ENCODE measurements at places on chromosomes 4 and X.

- no peak for DNase-seq
Measured at GRCh38 chrX:148069759-148070503, 88.8 kb downstream of the FMR1NB start.

GRCh38 chr4:176207839-176208238, 12.5 kb upstream of the SPATA4 start:
- DNase-seq = no peak

GRCh38 chr4:98939892-98940298, 11.0 kb upstream of the EIF4E start:
- DNase-seq = no peak

GRCh38 chr4:54277691-54278090, 48.6 kb downstream of the PDGFRA start:
- no peak for DNase-seq

GRCh38 chr4:153679486-153679885, 4.6 kb upstream of the TLR2 start:
- DNase-seq = no peak

GRCh38 chr4:24856586-24856985, 56.3 kb downstream of the CCDC149 start:
- DNase-seq = no peak

GRCh38 chr4:4610672-4611071, 68.8 kb upstream of the STX18 start:
- no peak for DNase-seq

DNA sequence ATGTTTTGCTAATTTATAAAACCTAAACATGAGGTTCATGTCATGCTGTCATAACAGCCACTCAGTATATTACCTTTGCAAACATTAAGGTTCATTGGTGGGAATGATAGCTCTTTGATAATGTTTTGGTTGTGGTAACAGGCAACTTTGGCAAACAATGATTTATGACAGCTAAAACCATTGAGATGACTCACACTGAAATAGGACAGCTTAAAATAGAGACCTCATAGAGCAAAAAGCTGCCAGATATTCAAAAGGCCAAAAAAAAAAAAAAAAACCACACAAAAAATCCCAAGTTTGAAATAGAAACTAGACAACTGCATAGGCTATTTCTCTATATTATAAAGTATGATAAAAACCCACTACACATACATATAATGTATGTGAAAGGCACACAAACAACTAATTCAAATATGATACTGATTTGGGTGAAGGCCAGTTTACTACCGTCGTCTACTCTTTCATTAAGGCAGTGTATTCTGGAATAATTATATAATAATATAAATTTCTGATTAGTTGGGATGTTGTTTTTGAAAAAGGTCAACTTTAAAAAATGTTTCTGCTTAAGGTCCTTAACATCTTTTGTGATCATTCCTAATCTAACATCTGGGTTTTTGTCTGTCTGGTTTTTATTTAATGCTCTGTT, 646.0 kb upstream of the PITX2 start:
- DNase-seq = no peak

DNA sequence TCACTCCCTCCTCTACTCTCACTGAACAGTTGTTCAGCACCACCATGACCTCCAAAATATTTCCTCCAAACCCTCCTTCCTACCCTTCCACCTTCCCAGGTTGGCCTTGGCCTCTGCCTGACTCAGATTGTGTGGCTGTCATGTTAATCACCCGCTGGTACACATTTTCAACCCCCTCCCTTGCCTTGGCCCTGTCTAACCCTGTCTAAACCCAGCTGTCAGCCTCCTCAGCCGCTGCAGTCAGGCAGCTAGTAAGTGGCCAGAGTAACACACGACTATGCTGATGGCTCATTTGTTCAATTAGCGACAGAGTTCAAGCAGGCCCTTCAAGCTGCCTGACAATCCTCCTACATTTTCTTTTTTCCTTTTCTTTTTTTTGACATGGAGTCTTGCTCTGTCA, 18.0 kb downstream of the ING2 start:
- no peak for DNase-seq

GRCh38 chr4:76641758-76642157, 206.7 kb downstream of the SHROOM3 start:
- DNase-seq = no peak

DNA sequence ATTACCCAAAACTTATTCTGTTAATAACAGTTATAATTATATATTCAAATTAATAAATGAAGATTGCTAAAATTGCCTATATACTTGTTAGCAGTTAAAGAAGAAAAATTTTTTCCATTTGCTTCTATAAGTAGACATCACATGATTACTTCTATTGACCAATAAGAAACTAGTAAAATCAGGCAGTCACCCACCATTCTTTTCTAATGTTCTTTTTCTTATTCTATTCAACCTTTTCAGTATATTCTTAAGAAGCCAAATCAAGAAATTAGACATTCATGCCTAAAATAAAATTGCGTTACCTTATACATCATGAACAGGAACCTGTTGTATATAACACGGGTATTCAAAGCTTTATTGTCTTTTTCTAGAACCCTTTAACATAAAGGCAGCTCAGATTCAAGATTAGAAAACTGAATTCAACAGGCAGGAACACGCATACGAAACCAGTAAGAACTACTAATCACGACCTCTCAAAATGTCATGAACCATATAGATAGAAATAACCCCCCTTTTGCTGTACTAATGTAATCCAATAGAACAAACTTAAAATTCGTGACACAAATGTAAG, 568.1 kb upstream of the DIPK2B start:
- no peak for DNase-seq

GRCh38 chr4:37760840-37761239, 65.6 kb upstream of the PGM2 start:
- no peak for DNase-seq

- no peak for DNase-seq
Measured at GRCh38 chr4:48986654-48987164, 634 bp downstream of the CWH43 start.

DNA sequence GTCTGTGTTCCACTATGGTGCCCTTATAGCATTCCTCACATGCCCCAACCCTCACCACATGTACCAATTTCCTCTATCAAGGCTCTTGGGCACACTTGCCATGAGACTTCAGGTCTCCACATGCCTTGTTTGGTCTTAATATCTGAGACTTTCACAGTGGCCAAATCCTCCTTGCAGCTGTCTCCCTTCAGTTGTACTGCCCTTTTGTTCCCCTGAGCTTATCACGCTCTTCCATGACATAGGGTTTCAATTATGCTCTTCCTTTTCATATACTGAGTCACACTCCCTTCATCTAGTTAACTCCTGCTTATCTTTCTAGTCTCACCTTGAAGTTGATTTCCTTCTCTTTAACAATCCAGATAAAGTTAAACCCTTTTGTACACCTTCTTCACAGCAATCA, 212.9 kb downstream of the PDHA2 start:
- DNase-seq = no peak

DNA sequence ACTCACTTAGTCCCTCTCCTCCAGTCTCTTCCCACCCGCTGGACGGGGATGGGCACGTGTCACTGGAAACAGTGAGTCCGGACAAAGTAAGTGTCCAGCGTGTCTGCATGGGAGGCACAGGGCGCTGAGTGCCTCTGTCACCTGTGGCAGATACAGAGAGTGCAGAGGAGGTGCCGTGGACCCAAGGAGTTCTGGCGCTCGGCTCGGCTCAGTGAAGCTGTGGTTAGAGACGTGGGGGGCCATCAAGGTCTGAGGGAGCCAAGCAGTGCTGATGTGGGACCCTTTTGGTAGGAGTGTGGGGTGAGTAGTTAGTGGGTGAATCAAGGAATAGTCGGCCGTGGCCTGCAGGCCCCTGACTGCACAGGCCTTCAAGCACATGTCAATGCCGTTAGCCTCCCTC, 40.1 kb upstream of the MSANTD1 start:
- DNase-seq = no peak

GRCh38 chr4:166435449-166435848, 562.4 kb downstream of the TLL1 start:
- no peak for DNase-seq

- no peak for DNase-seq
Measured at GRCh38 chrX:46838486-46838870, 1.6 kb downstream of the RP2 start.

GRCh38 chr4:82704156-82704555, 94.4 kb downstream of the SCD5 start:
- DNase-seq = no peak

DNA sequence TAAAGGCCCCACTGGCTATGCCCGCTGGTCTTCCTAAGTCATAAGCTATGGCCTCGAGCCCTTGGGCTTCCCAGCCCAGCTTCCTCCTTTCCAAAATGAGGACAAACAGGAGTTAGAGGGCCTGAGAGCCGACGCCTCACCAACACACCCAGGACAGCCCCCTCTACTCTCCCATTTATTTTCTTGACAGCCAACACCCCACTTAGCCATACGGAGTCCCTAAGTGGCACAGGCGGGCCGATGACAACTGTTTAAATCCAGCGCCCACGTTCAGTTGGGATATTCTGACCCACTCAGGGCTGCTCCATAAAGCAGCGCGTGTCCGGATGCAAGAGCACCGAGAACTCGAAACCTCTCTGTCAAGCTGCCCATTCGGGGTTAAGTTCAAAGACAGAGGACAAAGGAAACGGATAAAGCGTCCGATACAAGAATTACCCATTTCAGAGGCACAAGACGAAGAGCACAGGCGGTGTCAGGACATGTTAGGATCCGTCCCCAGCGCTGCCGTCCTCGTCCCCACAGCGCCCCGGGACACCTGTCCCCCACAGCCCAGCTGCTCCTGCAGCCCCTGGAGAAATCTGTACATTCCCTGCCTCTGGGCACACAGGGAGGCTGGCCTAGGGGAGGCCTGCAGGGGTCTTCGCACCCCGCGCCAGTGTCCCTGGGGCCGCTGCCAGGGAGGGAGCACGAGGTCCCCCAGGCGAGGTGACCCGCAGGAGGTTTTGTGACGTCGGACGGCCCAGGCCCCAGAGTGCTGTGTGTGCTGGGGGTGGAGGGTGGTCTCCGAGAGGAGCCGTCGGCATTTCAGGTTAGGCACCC, 1.2 kb downstream of the PRKX start:
- no peak for DNase-seq

DNA sequence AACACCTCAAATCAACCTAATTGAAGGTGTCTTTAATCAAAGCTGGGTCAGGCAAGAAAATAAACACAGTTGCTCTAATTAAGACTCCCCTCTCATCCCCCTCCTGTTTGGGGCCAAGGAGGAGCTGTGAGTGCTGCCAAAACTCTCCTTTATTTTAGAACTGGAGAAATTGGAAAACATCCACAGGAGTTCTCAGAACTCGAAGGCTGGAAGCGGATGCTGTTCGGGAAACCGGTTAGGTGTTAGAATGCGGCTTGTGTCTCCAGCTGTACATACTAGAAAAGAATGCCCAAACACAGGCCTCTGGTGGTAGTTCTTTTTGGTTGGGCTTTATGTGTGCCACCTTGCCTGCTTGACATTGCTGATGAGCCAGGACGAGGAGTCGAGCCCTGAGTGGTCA, 118.2 kb downstream of the GPR143 start:
- no peak for DNase-seq

GRCh38 chr4:181331214-181331613, 912.0 kb upstream of the TENM3 start:
- DNase-seq = no peak

GRCh38 chr4:7806338-7807090, 133.1 kb downstream of the AFAP1 start:
- no peak for DNase-seq

DNA sequence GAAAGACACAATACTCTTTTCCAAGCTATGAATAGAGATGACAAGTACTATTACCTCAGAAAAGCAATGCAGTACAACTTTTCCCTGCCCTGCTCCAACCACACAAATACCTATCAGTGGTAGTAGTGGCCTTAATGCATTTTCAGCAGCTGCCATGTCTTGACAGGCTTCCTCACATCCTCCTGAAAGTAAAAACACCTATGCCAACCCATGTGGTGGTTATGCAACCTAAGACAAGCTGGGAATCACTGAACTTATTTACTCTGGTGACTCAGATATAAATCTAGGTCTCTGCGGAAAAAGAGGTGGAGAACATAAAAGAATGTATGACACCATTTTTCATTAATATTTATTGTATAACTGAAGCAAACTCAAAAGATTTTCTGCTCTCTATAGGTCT, 14.5 kb downstream of the WDFY3 start:
- DNase-seq = no peak

- DNase-seq = no peak
Measured at GRCh38 chrX:13101441-13102139, 57.2 kb upstream of the FAM9C start.

GRCh38 chr4:156892805-156893204, 78.8 kb downstream of the PDGFC start:
- DNase-seq = no peak

DNA sequence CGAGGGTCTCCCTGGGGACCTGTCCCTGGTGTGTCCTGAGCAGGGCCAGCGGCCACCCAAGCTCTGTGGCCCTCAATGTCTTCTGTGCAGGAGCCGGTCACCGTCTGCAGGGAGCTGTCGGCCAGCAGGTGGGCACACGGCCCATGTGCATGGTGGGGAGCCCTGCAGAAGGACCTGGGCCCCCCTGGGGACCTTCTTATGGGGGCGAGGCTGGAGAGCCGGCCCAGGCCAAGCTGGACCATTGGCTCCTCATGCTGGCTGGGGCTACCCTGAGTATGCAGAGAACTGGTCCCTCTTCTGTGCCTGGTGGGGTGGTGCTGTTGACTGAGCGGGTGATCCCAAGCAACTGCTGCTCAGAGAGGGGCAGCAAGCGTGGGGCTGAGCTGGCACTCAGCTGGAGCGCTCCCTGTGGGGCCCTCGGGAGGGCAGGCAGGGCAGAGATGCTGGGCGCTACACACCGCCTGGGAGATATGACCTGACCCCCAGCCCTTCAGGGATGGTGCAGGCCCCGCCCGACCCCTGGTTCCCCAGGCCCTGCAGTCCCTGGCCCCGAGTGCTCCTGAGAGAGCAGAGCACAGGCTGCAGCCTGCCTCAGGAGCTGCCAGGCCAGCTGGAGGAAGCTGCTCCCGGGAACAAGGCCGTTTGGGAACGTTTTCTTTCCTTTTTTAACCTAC, 14.8 kb downstream of the NAT8L start:
- DNase-seq = no peak

DNA sequence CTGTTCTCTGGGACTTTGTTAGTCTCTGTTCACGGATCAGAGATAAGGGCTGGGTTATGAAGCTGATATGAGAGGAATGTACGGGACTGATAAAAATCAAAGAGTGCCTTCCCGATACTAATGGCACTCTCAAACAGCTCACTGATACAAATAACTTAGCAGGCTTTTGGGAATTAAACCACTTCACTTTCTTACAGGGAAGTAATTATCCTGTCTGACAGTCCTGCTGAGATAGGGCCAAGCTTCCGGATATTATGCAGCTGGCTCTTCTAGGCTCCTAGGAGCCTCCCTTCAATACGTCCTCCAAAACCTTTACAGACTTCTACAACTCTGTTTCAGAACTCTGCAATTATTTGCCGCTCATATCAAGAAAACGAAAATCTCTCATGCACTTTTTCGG, 418.0 kb downstream of the NLGN4X start:
- DNase-seq = no peak

DNA sequence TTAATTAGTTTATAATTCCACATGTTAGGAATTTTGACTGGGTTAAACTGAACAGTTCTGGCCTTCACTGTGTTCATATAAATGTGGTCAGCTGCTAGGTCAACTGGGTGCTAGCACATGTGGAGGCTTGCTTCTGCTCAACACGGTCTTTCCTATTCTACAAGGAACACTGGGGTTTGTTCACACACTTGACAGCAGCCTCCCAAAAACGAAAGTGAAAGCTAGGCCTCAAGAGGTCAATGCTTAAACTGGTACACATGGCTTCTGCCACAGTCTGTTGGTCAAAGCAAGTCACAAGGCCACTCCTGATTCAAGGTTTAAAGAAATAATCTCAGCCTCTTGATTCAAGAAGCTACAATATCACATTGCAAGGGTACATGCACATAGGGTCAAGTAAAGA, 126.5 kb downstream of the QDPR start:
- no peak for DNase-seq

Measured in stimulated activated CD4-positive, alpha-beta T cell treated with anti-CD3 and anti-CD28 coated beads, Interleukin-12 subunit alpha, Interleukin-12 subunit beta, amount 100 ng/mL, for 24 hours (primary cell).